Activated naive CD4-positive, alpha-beta T cell treated with anti-CD3 and anti-CD28 coated beads, Interleukin-2, amount 50 U/mL, for 16 hours (primary cell): ENCODE measurements at places on chromosomes 5 and 9.

- DNase-seq: no peak
Observed at GRCh38 chr5:32057187-32058096, 116.7 kb downstream of the GOLPH3 start.

DNA sequence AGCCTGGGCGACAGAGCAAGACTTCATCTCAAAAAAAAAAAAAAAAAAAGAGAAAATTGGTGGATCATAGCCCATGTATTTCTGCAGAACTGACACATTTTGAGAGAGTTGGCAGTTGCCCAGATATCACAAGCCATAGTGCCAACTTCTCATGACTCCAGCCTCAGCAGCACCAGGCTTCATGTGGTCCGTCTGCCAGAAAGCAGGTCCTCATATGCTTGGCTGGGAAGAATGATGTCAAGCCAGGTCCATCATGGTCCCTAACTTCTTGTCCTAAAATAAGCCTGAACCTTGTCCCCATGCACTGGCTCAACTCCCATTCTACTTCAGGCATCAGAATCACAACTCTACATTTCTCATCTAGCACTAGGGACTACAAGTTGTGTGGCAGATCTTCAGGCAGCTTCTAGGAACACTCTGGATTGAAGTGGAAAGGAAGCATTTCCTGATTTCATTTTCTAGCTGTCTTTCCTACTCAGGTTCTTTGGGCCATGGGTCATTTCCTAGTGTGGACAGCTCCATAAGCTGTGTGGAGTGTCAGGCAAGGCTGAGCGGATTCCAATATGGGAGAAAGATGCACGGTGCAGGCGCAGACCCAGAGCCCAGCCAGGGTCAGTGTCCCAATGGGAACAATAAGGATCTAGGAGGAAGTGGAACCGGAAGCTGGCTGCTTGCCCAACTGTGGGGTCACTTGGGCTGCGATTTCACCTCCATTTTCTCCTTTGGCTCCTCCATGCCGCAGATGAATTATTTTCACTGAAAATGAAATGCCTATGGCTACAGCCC is 90.1 kb downstream of the LMNB1 start:
- no peak for DNase-seq

- no peak for DNase-seq
Observed at GRCh38 chr5:35815089-35815936, 41.4 kb upstream of the IL7R start.

DNA sequence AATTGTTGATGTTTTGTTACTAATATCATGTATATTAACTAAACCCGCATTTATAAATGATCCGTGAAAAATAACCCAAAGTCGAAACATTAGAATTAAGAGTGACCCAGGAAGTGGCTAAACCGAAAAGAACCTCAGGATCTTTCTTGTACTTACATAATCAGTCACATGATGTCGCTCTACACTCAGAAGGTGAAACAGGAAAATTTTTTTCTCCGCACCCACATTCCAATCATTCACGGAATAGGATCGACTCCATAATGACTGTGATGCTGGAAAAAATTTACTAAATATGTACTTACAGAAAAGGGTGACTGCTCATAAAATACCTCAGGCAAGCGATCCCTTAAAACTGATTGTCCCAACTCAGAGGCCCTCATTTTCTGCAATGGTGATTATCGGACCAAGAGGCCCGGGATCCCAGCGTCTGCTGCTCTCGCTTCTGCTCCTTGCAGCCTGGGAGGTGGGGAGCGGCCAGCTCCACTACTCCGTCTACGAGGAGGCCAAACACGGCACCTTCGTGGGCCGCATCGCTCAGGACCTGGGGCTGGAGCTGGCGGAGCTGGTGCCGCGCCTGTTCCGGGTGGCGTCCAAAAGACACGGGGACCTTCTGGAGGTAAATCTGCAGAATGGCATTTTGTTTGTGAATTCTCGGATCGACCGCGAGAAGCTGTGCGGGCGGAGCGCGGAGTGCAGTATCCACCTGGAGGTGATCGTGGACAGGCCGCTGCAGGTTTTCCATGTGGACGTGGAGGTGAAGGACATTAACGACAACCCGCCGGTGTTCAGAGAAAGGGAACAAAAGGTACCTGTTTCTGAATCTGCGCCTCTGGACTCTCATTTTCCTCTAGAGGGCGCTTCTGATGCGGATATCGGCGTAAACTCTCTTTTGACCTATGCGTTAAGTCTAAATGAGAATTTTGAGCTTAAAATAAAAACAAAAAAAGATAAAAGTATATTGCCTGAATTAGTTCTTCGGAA is at the start of gene PCDHA12:
Gene PCDHA12 (plus strand): TSS at position 224 of the 981 bp plus-strand sequence. CDS start 165 bp downstream, at position 389.
- no peak for DNase-seq

GRCh38 chr9:69961843-69962242 is 81.8 kb upstream of the MAMDC2 start:
- no peak for DNase-seq

- no peak for DNase-seq
Observed at GRCh38 chr5:32136342-32136741, 37.8 kb downstream of the GOLPH3 start.

GRCh38 chr9:108674766-108675530 is 180.8 kb downstream of the ACTL7B start:
- no peak for DNase-seq

GRCh38 chr5:109645707-109646192 is 44.0 kb upstream of the MAN2A1 start:
- no peak for DNase-seq

- no peak for DNase-seq
Observed at GRCh38 chr5:75040973-75041372, 11.4 kb downstream of the GCNT4 start.

DNA sequence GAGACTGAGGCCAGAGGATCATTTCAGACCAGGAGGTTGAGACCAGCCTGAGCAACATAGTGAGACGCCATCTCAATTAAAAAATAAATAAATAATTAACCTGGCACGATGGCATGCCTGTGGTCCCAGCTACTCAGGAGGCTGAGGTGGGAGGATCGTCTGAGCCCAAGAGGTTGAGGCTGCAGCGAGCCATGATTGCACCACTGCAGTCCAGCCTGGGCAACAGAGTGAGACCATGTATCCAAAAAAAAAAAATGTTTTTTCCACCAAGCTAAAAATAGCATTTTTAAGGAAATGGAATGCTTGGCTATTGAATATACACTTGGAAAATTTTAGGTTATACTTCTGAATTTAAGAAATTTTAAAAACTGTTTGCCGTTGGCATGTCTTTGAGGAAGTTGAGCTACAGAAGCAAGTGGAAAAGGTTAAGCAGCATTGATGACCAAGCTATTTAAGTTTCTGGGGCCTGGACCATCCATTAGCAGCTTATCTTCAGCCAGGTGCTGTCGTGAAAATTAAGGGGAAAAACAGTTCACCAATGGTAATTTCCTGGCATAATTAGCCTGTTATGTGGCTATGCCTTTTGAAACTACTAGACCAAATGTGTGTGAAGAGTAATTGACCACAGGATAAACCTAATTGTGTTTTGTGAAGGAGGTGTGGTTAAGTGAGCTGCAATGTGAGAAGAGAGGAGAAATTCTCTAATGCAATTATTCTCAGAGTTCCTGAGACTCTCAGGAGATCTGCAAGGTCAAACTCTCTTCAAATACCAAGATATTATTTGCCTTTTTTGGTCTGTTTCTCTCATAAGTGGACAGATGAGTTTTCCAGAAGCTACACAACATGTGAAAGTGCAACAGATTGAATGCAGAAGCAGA is 21.0 kb downstream of the F2R start:
- no peak for DNase-seq

GRCh38 chr5:134079748-134080581 is 34.5 kb upstream of the TCF7 start:
- peak; percentile 79 for DNase-seq

- DNase-seq: no peak
Observed at GRCh38 chr5:133779828-133780475, 167.6 kb upstream of the FSTL4 start.
